ENCODE measurements at places on chromosomes 3 and 15.

DNA sequence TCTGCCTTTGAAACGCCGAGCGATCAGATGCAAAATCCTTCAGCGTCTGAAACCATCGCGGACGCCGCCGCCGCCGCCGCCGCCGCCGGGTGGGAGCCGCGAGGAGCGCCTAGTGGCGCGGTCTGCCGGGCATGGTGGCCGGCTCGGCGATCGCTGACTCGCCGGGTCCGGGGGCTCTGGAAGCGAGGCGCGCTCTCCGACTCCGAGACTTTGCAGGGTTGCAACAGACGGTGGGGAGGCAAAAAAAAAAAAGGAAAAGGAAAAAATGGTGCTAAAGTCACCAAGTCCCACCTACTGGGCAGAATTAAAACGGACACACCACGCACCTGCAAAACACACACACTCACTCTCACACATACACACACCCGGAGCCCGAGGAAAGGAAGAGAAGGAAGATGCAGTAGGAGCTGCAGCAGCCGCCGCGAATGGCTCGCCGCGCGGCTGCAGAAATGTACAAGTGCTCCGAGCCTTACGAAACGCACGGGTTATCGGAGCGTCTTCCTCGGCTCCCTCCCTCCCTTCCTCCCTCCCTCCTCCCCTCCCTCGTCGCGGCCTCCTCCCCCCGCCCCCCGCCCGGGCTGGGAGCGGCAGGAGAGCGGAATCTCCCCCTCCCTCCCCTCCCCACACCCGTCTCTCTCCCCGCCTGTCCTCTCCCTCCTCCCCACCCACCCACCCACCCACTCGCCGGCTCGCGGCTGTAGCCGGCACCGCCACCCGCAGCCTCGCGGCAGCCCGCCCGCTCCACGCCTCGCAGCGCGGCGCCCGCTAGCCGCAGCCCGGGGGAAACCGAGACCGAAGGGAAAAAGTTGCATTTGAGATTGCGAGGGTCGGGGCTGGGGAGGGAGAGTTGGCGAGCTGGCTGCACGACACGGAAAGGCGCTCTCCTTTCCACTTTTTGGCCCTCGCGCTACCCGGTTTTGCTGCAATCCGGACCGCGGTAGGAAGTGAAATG is at the start of gene NTRK3:
Gene NTRK3 (minus strand): TSS at position 461 of the 952 bp plus-strand sequence. CDS start 586 bp downstream, outside the sequence.
- DNase-seq, result no peak

GRCh38 chr3:178043084-178043483 is 493.2 kb upstream of the KCNMB2 start:
- DNase-seq, result no peak

DNA sequence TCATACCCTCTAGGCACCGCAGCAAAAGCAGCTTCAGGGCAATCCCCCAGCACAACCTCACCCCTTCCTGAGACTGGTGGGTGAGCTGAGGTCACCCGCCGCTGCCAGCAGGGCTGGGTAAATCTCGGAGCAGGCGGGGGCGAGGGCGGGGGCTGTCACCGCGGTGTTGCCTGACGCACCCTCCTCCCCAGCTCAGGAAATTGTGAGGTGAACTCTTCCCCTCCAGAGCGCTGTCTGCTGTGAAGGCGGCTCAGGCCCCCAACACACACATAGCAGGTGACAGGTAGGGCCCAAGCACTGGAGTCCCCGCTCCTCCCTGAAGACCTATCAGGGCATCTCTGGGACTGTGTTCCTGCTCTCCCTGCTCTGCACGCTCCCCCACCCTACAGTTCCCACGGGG is 30.2 kb upstream of the FURIN start:
- DNase-seq, result peak; percentile 79

DNA sequence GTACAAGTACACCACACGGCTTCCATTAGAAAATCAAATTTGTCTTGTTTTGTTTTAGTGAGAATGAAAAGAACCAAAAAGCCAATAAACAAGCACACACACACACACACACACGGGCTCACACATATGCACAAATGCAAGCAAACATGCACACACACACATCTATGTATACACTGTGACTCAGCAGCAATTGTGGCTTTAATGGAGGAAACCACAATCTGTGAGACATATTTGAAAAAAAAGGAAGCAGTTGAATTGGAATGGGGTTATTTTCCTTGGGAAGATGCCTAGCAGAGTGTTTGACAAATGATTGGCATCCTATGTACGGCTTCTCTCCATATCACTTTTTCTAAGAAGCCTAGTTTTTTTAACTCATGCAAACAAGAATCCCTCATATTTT is 201.1 kb upstream of the ARRDC4 start:
- DNase-seq, result no peak

GRCh38 chr3:13748276-13748879 is 131.5 kb downstream of the WNT7A start:
- no peak for DNase-seq

GRCh38 chr3:194396859-194397756 is 2.0 kb downstream of the GP5 start:
- DNase-seq, result no peak

GRCh38 chr3:112763258-112763657 is 83.4 kb downstream of the CD200R1L start:
- DNase-seq, result no peak

GRCh38 chr15:33344530-33344929 is 33.8 kb downstream of the RYR3 start:
- no peak for DNase-seq

GRCh38 chr3:196966526-196967401 is 1.9 kb downstream of the PIGZ start:
- DNase-seq, result no peak

DNA sequence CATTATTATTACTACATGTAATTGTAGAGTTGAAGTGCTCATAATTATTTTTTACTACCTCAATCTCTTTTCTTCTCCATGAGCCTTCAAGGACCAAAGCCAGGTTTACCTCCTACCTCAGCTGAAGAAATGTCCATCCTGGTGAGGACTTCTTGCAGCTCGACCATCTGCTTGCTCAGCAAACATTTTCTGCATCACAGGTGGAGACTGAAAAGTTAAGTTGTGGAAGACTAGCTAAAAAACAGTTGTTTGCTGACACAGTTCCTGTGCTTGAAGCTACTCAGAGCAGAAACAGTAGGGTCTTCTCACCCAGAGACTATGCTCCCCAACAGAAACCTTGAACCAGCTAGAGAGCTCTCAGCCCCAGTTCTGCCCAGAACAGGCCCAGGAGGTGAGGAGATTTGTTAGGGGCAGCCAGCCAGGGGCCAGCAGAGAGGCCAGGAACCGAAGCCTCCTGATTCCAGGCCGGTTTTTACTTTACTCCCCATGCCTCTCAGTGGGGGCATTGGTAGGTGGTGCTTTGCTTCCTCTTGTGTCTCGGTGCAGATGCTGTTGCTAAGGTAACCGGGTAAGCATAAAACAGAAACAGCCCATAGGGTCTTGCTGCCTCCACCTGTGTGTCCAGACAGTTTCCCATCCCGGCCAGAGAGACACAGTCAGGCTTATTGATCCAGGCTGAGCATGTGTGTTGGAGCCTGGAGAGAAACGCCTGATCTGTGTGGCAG is 54.9 kb downstream of the CCNL1 start:
- no peak for DNase-seq

GRCh38 chr3:149886957-149887356 is 73.9 kb downstream of the RNF13 start:
- no peak for DNase-seq

DNA sequence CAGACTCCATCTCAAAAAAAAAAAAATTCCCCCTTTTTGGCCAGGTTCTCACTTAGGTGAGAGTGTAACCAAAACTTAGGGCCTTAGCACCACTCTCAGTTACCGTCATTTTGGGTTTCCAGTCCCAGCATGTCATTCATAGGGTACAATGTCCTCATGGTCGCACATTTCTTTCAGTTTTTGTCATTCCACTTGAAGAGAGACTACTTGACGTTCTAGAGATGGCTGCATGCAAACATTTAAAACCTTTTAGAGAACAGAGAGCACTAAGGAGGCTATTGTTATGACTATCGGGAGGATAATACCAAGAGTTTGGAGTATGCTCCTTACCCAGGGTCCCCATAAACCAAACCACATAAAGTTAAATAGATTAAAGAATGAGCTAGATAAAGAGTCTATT is 37.9 kb upstream of the THUMPD3 start:
- no peak for DNase-seq

- DNase-seq, result no peak
Observed at GRCh38 chr3:46027736-46028397, 584 bp upstream of the XCR1 start.

GRCh38 chr3:79598594-79598993 is 169.2 kb downstream of the ROBO1 start:
- DNase-seq, result no peak

DNA sequence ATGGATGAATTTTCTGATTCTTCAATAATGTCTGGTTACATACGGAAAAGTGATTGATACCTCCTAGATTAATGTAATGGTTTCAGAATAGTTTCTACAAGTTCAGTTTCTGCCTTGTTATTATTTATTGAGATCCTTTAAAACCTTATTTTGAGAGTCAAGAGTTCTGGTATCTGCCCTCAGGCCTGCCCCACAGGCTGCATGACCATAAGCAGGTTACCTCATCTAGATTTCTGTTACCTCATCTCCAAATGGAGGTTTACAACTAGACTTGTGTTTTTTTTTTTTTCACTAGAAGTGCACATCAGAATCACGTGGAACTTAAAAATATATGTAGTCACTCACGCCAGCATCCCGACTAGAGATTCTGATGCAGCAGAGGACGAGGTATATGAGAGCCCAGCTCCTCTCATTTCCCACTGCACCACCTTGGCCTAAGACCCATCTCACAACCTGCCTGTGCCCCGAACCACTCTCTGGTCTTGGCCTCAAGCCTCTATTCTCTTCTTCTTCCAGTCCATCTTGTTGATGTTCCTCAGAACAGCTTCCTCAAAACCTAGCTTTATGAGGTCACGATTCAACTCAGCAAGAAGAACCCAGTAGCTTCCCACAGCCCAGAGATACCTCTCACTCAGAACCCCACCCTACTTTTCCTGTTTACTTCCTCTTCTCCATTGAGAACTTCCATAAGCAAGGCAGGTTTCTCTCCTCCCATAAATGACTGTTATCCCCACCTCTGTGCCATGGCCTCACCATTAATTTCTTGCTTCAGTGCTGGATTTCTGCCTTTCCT is 353.4 kb downstream of the CHST2 start:
- DNase-seq, result no peak

- DNase-seq, result no peak
Observed at GRCh38 chr3:162865466-162865865, 1368.9 kb downstream of the OTOL1 start.

GRCh38 chr3:146498002-146498736 is 28.8 kb upstream of the PLSCR2 start:
- peak; percentile 13 for DNase-seq

DNA sequence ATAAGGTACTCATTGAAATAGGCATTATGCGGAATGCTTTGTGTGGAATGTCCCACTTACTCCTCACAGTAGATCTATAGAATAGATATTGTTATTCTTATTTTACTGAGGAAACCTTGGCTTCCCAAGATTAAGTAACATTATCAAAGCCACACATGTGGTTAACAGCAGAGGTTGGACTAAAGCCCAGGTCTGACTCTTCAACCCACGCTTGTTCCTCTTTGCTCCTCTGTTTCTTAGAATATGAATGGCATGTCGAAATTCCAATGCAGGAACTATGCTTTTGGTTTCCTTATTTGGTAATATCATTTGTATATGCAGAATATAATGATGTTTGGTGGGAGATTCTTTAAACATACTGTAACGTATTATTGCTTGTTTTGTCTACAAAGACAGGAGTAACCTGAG is 818.8 kb upstream of the LMCD1 start:
- no peak for DNase-seq

GRCh38 chr3:107001635-107002034 is 375.6 kb upstream of the CCDC54 start:
- no peak for DNase-seq

GRCh38 chr3:3189102-3189727 is 9.7 kb upstream of the CRBN start:
- no peak for DNase-seq

GRCh38 chr3:129727707-129728106 is 121.2 kb upstream of the PLXND1 start:
- no peak for DNase-seq

- no peak for DNase-seq
Observed at GRCh38 chr3:28240441-28240840, 978 bp upstream of the CMC1 start.

- DNase-seq, result no peak
Observed at GRCh38 chr15:72593838-72594237, 60.7 kb upstream of the GOLGA6B start.

- no peak for DNase-seq
Observed at GRCh38 chr3:195865752-195866151, 42.6 kb downstream of the TNK2 start.

DNA sequence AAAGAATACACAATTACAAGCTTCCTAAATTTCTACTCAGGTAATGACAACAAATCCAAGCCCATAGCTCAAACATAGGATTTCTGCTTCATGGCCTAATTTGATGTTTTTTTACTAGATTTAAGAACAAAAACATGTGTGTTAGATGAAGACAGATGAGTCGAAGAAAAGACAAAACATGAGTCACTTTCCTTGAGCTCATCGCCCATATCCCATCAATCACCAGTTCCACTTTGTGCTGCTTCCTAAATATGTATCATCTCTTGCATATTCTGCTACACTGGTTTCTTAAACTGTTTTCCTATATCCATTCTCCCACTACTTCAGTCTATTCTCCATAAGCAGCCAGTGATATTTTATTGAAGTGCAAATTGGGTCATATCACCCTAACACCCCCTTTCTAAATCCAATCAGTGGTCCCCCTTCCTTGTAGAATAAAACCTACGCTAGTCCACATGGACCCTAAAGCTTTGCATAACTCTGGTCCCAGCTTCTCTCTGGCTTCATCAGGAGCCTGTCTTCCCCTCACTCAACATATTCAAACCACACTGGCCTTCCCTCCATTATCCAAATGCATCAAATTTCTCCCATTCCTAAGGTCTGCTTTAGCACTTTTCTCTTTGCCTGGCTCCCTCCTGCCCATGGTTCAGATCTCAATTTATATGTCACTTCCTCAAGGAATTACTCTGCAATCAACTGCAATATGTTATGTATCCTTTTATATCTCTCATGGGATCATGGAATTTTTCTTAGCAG is 1033.9 kb downstream of the FHIT start:
- DNase-seq, result no peak

DNA sequence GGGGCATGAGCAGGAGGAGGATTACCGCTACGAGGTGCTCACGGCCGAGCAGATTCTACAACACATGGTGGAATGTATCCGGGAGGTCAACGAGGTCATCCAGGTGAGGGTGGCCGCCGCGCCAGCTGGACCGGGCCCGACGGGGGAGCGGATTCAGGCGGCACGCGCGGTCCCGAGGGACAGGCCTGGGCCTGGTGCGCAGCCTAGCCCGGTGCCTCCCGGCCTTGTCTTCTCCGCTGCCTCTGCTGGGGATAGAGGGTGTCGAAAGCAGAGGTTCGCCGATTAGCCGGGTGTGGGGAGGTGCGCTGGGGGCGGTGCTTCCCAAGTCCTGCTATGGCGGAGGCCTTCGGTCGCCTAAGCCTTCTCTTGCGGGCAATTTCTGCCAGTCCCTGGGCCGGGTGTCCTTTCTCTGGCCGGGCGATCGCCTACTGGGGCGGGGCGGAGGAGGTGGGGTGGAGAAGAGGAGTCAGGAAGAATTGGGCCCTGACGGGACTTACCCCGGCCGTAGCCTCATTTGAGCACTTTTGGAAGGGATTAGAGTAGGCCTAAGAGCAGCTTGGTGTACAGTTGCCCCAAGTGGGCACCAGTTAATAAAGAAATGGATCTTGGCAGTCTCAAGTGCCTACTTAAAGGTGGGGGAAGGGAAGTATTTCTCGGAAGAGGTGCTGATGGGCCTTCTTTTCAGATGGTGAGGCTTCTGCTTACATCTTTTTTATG is 940 bp downstream of the ARIH1 start:
- peak; percentile 41 for DNase-seq

- DNase-seq, result peak; percentile 1
Observed at GRCh38 chr3:136819392-136819730, 435 bp downstream of the SLC35G2 start.

- no peak for DNase-seq
Observed at GRCh38 chr3:12428126-12428525, 56.2 kb upstream of the TSEN2 start.

Measured in activated CD8-positive, alpha-beta memory T cell treated with anti-CD3 and anti-CD28 coated beads for 48 hours (primary cell).